ENCODE measurements at places on chromosomes 12 and 14.

GRCh38 chr14:77220246-77221017 is 38.8 kb downstream of the TMEM63C start:
- H3K27me3 ChIP-seq, result peaks cover 22% of the 10 kb centered on the region
- no peak overlapping the region for H3K4me3 ChIP-seq
- no peak overlapping the region for H3K27ac ChIP-seq
- DNase-seq, result no peak
- no peaks in the 10 kb centered on the region for H3K36me3 ChIP-seq
- no peaks in the 10 kb centered on the region for H3K4me1 ChIP-seq

DNA sequence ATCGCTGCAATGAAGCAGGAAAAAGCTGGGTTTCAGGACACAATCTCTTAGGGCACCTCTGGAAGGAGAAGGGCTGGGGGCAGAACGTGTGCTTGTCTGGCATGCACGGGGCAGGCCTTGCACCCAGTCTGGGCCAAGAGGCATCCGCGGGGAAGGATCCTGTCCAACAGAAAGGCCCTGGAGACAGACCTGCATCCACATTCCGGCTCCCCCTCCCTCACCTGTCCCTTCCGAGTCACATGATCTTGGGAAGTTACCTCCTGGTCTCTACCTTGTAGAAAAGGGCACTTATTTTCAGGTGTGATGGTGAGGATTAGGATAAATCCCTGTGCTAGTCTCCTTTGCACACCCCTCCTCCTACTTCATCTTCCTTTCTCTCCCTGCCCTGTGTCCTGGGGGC is 25.4 kb downstream of the CLMN start:
- H3K4me1 ChIP-seq, result peaks cover 57% of the 10 kb centered on the region
- DNase-seq, result no peak

DNA sequence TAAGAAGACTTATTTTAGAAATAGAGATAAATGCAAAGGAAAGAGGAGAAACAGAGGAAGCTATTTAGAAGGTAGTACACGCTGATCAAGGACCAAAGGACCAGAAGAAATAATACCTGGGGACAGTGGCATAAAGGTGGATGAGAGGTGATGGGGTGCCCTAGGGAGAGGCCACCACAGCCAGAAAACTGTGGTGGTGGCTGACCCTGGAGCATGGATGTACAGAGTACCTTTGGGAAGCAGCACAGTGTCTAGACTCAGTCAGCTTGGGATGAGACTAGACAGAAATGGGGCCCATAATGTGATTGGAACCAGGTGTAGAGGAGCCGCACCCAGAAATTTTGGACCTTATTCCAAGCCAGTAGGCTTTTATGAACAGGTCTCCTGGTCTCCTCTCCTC is 17.2 kb downstream of the RASSF8 start:
- DNase-seq, result no peak
- H3K27ac ChIP-seq, result no peak overlapping the region
- H3K27me3 ChIP-seq, result peaks cover 16% of the 10 kb centered on the region

DNA sequence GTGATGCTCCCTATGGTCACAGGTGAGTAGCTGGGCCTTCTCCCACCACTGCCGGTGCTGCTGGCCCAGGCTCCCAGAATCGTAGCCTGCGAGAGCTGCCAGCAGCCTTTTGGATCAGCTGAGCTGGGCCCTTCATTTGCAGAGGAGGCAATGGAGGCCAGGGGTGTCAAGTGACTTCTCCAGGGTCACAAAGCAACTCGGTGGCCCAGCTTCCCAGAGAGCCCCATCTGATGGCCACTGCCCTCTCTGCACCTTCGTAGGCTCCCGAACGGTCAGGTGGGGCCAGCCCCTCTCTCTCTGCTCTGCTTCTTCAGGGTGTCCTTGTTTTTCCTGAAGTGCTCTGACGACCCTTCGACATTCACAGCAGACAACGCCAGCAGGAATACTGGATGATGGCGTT is 4.6 kb downstream of the KRT80 start:
- peaks cover 3% of the 10 kb centered on the region for H3K4me1 ChIP-seq
- H3K27me3 ChIP-seq, result peaks cover 5% of the 10 kb centered on the region
- no peak overlapping the region for H3K4me3 ChIP-seq
- no peaks in the 10 kb centered on the region for H3K36me3 ChIP-seq
- no peak overlapping the region for H3K27ac ChIP-seq

- H3K4me3 ChIP-seq, result no peak overlapping the region
- no peaks in the 10 kb centered on the region for H3K4me1 ChIP-seq
- H3K36me3 ChIP-seq, result no peaks in the 10 kb centered on the region
- no peak overlapping the region for H3K27ac ChIP-seq
- no peaks in the 10 kb centered on the region for H3K27me3 ChIP-seq
These were observed 563.9 kb downstream of the SLC16A7 start for GRCh38 chr12:60159761-60160160.

GRCh38 chr12:103600967-103601728 is 14.1 kb downstream of the STAB2 start:
- H3K36me3 ChIP-seq, result no peaks in the 10 kb centered on the region
- H3K4me3 ChIP-seq, result no peak overlapping the region
- peaks cover 3% of the 10 kb centered on the region for H3K27me3 ChIP-seq
- no peaks in the 10 kb centered on the region for H3K4me1 ChIP-seq
- no peak overlapping the region for H3K27ac ChIP-seq
- no peak for DNase-seq

DNA sequence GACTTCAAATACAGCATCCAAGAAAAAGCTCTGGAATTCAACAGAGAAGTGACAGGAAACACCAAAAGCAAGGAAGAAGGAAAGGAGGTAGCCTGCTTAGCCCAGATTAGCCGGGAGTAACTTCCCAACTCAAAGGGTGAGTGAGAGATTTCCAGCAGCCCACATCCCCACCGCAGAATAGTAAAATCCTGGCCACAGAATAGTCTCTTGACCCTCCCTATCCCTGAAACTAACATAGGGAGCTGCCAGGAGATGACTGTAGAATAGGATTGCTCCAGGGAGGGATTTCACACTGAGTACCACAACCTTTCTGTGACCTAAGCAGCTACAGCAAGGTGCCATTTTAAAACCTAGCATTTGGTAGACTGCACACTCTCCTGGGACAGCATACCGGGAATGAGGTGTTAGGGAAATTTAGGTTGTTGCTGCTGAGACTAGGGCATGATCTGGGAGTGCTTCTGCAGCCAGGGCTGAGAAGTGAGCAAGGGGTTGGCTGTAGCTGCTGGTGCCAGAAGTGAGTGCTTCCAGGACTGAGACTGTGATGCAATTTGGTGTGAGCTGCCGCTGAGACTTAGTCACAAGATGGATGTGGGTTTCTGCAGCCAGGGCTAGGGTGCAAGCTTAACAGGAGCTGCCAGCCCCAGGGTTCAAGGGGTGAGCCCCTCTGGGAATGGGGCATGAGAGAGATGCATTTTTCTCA is 66.0 kb downstream of the TMTC3 start:
- H3K27me3 ChIP-seq, result no peaks in the 10 kb centered on the region
- no peak overlapping the region for H3K27ac ChIP-seq
- no peak overlapping the region for H3K4me3 ChIP-seq
- H3K4me1 ChIP-seq, result no peaks in the 10 kb centered on the region

GRCh38 chr12:105204916-105205315 is 31.1 kb downstream of the APPL2 start:
- no peak overlapping the region for H3K27ac ChIP-seq
- H3K4me3 ChIP-seq, result no peak overlapping the region
- H3K27me3 ChIP-seq, result no peaks in the 10 kb centered on the region
- DNase-seq, result no peak

- H3K27me3 ChIP-seq, result no peaks in the 10 kb centered on the region
- H3K36me3 ChIP-seq, result no peaks in the 10 kb centered on the region
- no peaks in the 10 kb centered on the region for H3K4me1 ChIP-seq
- H3K27ac ChIP-seq, result no peak overlapping the region
These were observed 1555.2 kb upstream of the FLRT2 start for GRCh38 chr14:83974647-83975163.

GRCh38 chr14:83777516-83777915 is 1752.4 kb upstream of the FLRT2 start:
- no peaks in the 10 kb centered on the region for H3K36me3 ChIP-seq
- H3K4me1 ChIP-seq, result no peaks in the 10 kb centered on the region
- DNase-seq, result no peak
- H3K27ac ChIP-seq, result no peak overlapping the region
- H3K4me3 ChIP-seq, result no peak overlapping the region
- H3K27me3 ChIP-seq, result no peaks in the 10 kb centered on the region

- no peak for DNase-seq
- H3K27ac ChIP-seq, result no peak overlapping the region
- no peaks in the 10 kb centered on the region for H3K4me1 ChIP-seq
- H3K27me3 ChIP-seq, result peaks cover 30% of the 10 kb centered on the region
- H3K36me3 ChIP-seq, result peaks cover 6% of the 10 kb centered on the region
These were observed 132.4 kb upstream of the GZMB start for GRCh38 chr14:24766434-24766833.

GRCh38 chr14:92224358-92224954 is 98.5 kb upstream of the SLC24A4 start:
- no peaks in the 10 kb centered on the region for H3K36me3 ChIP-seq
- no peak overlapping the region for H3K4me3 ChIP-seq

GRCh38 chr14:105999361-106000028 is 473.1 kb downstream of the TMEM121 start:
- H3K36me3 ChIP-seq, result no peaks in the 10 kb centered on the region
- H3K27me3 ChIP-seq, result no peaks in the 10 kb centered on the region
- DNase-seq, result peak; percentile 61
- H3K4me1 ChIP-seq, result peaks cover 12% of the 10 kb centered on the region
- H3K4me3 ChIP-seq, result no peak overlapping the region

DNA sequence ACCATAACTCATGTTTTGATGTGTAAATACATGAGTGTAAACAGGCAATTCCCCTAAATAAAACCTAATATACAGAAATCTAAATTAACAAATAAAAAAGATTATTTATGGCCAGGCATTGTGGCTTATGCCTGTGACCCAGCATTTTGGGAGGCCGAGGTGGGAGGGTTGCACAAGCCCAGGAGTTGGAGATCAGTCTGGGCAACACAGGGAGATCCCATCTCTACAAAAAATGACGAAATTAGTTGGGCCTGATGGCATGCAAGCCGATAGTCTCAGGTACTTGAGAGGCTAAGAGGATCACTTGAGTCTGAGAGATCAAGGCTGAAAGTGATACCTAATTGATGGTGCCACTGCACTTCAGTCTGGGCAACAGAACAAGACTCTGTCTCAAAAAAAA is 48.7 kb downstream of the BCAT1 start:
- H3K27me3 ChIP-seq, result peaks cover 25% of the 10 kb centered on the region
- H3K4me3 ChIP-seq, result no peak overlapping the region
- DNase-seq, result no peak
- H3K4me1 ChIP-seq, result peaks cover 9% of the 10 kb centered on the region

DNA sequence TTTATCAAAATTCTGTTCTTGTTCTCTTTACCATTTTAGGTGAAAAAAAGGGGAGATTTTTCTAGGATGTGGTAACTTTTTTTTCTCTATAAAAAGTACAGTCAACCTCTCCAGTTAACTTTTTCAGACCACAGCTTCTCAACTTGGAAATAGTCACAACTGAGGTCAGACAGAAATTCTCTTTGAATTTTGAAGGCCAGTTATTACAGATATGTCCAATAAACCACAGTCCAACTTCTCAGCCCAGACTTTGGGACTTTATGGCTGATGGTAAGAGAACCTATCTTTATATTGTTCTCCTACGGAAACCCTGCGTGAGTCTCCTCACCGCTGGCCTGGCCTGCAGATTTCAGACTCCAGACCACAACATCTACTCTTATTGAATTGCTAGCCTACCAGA is 176.7 kb downstream of the DACT1 start:
- H3K4me3 ChIP-seq, result no peak overlapping the region
- no peak overlapping the region for H3K27ac ChIP-seq
- DNase-seq, result no peak
- H3K27me3 ChIP-seq, result no peaks in the 10 kb centered on the region
- H3K4me1 ChIP-seq, result no peaks in the 10 kb centered on the region

- no peak overlapping the region for H3K4me3 ChIP-seq
- H3K27me3 ChIP-seq, result no peaks in the 10 kb centered on the region
- H3K4me1 ChIP-seq, result peaks cover 2% of the 10 kb centered on the region
- H3K27ac ChIP-seq, result peak overlapping the region; percentile 38
- H3K36me3 ChIP-seq, result peaks cover 17% of the 10 kb centered on the region
- DNase-seq, result no peak
These were observed 41.4 kb downstream of the BORCS5 start for GRCh38 chr12:12398026-12398859.

DNA sequence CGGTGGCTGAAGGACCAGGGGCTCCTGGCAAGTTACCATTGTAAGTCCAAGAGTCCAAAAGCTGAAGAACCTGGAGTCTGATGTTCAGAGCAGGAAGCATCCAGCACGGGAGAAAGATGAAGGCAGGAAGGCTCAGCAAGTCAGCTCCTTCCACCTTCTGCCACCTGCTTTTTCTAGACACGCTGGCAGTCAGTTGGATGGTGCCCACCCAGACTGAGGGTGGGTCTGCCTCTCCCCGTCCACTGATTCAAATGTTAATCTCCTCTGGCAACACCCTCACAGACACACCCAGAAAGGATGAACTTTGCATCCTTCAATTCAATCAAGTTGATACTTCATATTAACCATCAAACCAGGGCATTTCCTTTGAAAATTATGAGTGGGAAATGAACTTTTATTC is 1272.4 kb upstream of the TMEM132C start:
- H3K36me3 ChIP-seq, result no peaks in the 10 kb centered on the region

DNA sequence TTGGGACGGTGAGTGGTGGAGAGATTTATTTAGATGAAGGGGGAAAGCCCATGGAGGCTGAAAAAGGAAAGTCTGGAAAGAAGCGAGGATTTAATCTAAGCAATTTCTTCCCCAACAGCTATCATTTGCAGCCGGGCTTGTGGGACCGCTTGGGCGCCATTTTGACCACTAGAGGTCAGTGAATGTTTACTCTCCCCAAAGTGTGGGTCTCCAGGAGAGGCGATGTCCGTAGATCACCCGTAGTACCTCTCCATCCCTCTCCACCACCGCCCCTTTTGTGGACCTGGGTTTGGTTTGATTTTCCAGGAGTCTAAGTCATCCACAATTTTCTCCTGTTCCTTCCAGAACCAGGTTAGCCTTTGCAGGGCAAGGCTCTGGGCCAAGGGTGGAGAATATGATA is 91.2 kb upstream of the PARP11 start:
- H3K27me3 ChIP-seq, result no peaks in the 10 kb centered on the region
- H3K4me3 ChIP-seq, result no peak overlapping the region
- H3K27ac ChIP-seq, result no peak overlapping the region
- H3K4me1 ChIP-seq, result peaks cover 14% of the 10 kb centered on the region
- H3K36me3 ChIP-seq, result no peaks in the 10 kb centered on the region
- DNase-seq, result no peak

- peaks cover 4% of the 10 kb centered on the region for H3K27me3 ChIP-seq
- H3K27ac ChIP-seq, result no peak overlapping the region
These were observed 109.4 kb upstream of the NOS1 start for GRCh38 chr12:117470804-117471203.

GRCh38 chr12:4820971-4821370 is 88.7 kb upstream of the KCNA1 start:
- H3K27me3 ChIP-seq, result no peaks in the 10 kb centered on the region
- H3K27ac ChIP-seq, result peak overlapping the region; percentile 19
- peaks cover 82% of the 10 kb centered on the region for H3K4me1 ChIP-seq
- H3K36me3 ChIP-seq, result peaks cover 4% of the 10 kb centered on the region
- H3K4me3 ChIP-seq, result peak overlapping the region; percentile 61
- no peak for DNase-seq

- no peaks in the 10 kb centered on the region for H3K4me1 ChIP-seq
- DNase-seq, result no peak
- H3K27ac ChIP-seq, result no peak overlapping the region
- H3K4me3 ChIP-seq, result no peak overlapping the region
- peaks cover 12% of the 10 kb centered on the region for H3K36me3 ChIP-seq
- no peaks in the 10 kb centered on the region for H3K27me3 ChIP-seq
These were observed 38.9 kb upstream of the AMN start for GRCh38 chr14:102883554-102883953.

- no peaks in the 10 kb centered on the region for H3K4me1 ChIP-seq
- H3K27ac ChIP-seq, result no peak overlapping the region
- H3K4me3 ChIP-seq, result no peak overlapping the region
- no peak for DNase-seq
- peaks cover 7% of the 10 kb centered on the region for H3K36me3 ChIP-seq
- H3K27me3 ChIP-seq, result peaks cover 4% of the 10 kb centered on the region
These were observed 42.8 kb downstream of the NOS1 start for GRCh38 chr12:117318591-117318990.

All from naive B cell (primary cell).